ENCODE measurements at places on chromosomes 4 and X.

DNA sequence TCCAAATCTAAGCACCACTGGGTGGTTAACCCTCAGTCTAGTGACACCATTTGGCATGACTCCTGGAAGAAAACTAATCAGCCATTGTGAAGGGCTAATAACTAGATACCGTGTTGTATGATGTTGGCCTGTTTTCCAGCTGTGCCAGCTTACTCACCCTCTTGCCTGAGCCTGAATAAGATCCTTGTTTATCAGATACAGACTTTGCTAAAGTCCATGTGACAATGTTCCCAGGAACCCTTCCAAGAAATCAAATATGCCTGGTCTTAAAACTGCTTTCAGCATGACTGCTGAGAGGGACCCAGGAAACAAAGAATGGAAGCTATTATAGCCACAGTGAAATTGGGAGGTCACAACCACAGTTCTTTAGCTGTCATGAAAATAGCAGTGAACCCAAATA is 640.8 kb upstream of the INTU start:
- DNase-seq, result no peak

DNA sequence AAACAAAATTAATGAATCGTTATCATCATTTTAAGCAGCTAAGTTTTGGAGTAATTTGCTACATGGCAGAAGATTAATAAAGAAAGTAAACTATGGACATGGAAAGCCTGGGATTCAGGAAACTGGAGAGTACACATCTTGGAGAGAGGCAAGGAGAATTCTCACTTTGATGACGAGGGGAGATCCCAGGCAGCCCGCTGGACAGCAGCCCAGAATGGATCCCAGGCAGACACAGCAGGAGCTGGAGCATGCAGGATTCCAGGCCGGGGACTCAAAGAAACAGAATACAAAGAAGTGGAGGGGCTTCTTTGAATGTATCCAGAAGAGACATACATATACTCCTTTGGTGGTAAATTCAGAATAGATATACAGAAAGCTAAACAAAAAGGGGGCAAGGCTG is 118.0 kb upstream of the ATP6AP2 start:
- DNase-seq, result no peak

DNA sequence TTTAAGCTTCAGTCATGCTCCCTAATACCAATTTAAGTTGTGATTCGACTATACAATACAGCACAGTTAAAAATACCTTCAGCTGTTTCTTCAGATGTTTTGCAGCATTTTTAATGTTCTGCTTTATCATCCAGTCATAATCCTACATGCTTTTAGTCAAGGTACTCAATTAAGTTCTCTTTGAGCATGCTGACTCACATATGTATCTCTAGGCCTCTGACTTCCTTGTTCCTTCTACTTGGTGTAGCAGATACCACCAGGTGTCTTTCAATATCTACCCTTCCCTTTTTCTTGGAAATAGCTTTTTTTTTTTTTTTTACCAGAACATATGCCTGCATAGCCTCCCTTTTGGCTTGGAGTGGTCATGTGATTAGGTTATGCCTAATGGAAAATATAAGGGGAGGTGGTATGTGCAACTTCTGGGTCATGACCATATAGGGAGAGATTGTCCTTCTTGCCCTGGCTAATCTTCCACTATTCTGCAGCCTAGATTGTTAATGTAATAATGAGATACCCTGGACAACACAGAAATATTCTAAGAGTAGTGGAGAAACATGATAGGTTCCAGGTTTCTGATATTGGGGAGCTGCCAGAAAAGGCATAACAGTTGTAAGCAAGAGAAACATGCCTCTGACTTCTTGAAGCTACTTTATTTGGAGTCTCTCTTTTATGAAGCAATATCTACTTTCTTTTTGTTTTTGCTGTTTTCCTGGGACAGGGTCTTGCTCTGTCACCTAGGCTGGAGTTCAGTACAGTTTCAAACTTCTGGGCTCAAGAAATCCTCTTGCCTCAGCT is 737.2 kb upstream of the SLIT2 start:
- no peak for DNase-seq

GRCh38 chr4:44678094-44679041 is at the start of gene GUF1:
TSS of gene GUF1 (plus strand) at chr4:44678420. CDS start at chr4:44678623, 203 bp downstream.
- DNase-seq, result peak; percentile 92

GRCh38 chrX:6718766-6719165 is 183.8 kb upstream of the VCX3A start:
- DNase-seq, result no peak

DNA sequence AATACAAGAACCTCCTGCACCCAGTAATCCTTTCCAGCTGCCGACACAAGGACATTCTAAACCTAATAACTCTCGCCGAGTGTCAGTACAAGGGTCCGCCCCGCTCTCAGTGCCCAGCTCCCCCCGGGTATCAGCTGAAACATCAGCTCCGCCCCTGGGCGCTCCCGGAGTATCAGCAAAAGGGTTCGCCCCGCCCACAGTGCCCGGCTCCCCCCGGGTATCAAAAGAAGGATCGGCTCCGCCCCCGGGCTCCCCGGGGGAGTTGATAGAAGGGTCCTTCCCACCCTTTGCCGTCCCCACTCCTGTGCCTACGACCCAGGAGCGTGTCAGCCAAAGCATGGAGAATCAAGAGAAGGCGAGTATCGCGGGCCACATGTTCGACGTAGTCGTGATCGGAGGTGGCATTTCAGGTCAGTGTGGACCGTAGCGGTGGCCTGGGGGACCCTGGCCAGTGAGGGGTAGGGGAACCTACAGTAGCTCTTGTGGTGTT is at the start of gene MAOA:
Gene MAOA, plus strand, starts transcription at position 295 of the 490 bp plus-strand sequence. Its CDS starts 43 bp downstream, at position 338.
- DNase-seq, result no peak

GRCh38 chr4:154004016-154004415 is 215.1 kb upstream of the SFRP2 start:
- no peak for DNase-seq

DNA sequence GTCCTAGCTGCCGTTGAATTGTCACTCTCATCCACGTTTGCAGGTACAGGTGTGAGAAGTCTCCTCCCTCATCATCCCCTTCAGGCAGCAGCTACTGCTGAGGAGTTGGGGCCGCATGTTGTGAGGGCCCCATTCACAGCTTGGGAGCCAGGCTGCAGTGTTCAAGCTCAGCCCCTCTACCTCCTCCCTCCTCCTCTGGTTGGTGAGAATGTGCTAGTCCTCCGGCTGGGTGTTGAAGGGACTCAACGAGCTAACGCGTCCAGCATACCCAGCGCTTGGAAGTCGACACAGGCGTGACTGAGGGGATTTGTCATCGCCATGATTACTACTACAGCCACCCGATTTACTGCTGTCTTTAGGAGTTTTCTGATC is 82.0 kb upstream of the PSAPL1 start:
- no peak for DNase-seq

GRCh38 chrX:42772874-42773273 is 5.1 kb downstream of the PPP1R2C start:
- DNase-seq, result peak; percentile 80

GRCh38 chr4:27017623-27018022 is 157.0 kb downstream of the STIM2 start:
- DNase-seq, result no peak
